Gastroesophageal sphincter (tissue), 4 donors: ENCODE measurements at places on chromosomes 7 and 10.

DNA sequence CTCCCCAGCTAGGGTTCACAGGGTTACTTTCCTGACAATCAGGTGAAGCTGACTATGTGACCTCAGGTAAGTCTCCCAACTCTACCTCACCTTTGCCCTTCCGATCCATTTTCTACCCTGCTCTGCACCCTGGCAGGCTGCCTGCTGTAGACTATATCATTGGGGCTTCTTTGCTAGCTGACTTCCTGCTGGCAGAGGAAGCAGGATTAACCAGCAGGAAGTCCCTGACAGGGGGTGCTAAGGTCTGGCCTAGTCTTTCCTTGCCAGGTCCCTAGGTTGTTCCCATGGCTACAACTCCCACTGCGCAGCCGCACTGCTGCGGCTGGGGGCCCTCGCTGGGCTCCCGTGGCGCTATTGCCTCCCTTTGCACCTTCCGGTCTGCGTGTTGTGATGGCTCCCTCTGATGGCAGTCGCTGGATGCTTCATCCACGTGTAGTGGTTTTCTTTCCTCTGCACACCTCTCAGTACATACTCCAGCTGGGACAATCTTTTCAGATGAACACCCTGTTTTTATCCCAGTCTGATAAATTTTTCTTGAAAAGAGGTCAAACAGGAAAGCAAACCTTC lies 365.9 kb downstream of the REEP3 start:
- ATAC-seq, result no peak

DNA sequence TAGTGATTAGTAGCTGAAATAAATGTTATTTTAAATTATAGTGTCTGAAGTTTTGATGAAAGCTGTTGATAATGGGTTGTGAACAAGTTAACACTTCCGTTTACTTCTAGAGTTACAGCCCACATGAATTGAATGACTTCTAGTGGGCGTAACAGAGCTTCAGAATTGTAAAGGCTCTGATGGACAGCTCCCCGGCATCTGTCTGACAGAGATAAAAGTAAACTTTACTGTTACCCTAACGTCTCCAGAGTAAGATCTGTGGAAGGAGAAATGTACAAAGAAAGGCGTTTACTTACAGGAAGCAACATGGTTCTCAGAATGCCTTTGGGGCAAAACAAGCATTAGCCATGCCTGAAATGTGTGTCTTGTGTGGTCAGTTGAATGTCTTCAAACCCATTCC lies 124.4 kb downstream of the ADARB2 start:
- ATAC-seq, result no peak

DNA sequence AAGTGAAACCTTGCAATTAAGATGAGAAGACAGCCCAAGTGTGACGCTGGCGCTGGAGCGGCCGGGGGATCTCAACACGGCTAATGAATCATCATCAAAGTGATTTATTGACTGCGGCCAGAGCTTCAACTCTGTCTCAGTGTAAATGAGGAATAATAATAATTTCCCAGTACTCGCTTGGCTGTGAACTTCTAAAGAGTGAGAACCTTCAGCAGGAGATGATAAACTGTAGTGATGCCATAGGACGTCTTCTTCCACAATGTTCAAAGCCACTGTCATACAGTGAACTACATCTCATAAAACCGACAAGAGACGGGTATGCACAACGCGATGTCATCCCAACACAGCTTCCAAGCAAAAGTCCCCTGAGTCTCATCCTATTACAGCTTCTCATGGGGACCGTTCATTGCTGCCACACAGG lies 123.6 kb upstream of the NOBOX start:
- ATAC-seq, result no peak

DNA sequence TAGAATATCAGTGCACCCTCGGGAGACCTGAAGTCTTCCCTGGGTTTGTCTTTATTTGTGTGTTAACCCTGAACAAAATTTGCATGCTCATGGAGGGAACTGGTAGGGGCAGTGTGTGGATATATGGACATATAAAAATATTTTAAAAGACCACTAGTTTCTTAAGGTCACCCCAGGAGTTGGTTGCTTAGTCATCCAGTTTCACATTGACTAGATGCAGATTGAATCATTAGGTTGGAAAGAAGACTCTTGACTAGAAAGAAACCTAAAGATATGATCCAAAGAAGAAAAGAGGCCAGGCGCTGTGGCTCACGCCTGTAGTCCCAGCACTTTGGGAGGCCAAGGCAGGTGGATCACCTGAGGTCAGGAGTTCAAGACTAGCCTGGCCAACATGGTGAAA lies 137.1 kb downstream of the KAT6B start:
- no peak for ATAC-seq

DNA sequence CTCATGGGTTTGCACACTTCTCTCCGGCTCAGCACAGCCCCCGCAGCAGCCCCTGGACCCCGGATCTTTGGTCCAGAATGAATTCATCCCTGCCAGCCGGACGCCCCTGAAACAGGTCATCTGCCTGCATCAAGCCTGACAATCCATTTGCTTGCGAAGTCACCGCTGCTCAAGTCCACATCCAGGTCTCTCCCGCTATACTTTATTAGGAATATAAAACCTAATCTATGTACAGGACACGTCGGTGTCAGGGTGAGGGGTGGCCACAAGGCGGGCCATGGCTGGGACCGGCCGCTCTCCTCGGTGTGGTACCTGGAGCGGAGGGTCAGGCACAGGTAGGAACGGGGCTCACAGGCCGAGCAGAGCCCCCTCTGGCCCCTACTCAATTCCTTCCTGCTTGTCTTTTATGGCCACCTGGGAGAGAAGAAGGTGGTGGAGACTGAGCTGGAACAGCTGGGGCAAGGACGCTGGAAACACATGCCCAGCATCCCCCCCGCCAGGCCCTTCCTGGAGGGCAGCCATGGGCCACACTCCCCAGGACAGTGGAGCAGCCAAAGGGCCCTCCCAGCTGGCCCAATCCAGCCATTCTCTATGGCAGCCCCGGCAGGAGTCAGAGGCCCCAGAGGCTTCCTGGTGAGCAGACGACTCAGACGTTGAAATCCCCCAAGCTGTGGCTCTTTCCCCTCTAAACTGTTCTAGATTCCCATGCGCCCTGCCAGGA lies 5.3 kb downstream of the POLR2J start:
- peak; percentile 12 for ATAC-seq

DNA sequence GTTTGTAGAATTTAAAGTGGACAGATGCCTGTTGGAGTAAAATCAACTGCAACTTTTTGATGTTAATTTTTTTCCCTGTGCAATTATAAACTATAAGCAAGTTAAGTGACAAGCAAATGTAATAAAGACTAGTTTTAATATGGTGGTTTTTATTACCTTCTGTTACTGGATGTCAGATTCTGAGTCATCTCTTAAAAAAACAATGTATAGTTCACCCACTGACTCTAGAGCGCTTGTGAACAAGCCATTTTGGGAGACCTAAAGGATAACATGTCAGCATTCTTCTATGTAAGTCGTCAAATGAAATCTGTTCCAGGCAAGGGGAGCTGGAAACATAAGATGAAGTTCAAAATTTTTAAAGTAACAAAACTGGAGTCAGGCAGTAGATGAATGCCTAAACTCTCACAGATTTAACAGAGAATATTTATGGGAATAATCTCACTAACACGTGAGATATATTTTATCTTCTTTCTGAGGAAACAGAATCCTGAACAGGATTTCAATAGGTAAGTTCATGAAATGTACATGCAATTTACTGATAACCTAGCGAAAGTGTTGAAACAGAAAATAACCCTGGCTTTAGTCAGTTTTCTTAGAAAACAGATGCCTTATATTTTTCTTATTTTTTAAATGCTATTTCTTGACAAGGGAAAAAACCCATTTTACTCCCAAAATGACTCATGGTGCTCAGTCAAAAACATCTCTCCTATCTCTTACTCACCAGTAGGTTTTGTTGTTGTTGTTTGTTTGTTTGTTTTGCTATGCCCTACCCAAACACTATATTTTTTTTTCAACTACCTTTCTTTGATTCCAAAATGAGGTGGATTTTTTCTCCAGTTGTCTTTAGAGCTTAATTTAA lies 91.7 kb downstream of the SLC39A12 start:
- ATAC-seq, result no peak
